ENCODE measurements at places on chromosomes 3 and 15. TPM values are rescaled to one million over a fixed set of nuclear protein-coding genes. Genes with fewer than 3 reads are reported as not detected.

GRCh38 chr3:14512281-14512941, 27.7 kb downstream of the GRIP2 start:
- no peak for DNase-seq

Gene SAMMSON
- total RNA-seq: not detected

Gene TEX9
- 4.9 TPM for total RNA-seq

DNA sequence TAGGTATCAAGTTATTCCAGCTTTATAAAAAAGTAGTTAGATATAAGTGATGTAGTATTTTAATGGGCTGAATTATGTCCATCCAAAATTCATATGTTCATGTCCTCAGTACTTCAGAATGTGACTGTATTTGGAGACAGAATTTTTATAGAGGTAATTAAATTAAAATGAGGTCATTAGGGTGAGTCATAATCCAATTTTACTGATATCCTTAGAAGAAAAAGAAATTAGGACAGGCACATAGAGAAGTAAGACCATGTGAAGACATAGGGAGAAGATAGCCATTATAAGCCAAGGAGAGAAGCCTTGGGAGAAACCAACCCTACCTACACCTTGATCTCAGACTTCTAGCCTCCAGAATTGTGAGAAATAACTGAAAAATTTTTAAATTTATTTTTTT, 30.3 kb downstream of the RAP2B start:
- no peak for DNase-seq

Gene COLQ
- 12.8 TPM for total RNA-seq

Gene EFCAB12
- total RNA-seq: not detected

Data from vagina (tissue), 2 donors.